ENCODE measurements at places on chromosomes 12 and 14.

- no peak for DNase-seq
Observed at GRCh38 chr12:68089101-68089500, 70.4 kb downstream of the IFNG start.

GRCh38 chr12:101792046-101792931 lies 38.5 kb downstream of the GNPTAB start:
- DNase-seq, result peak; percentile 29

GRCh38 chr12:110689281-110690126 lies 589 bp upstream of the HVCN1 start:
- peak; percentile 10 for DNase-seq

- DNase-seq, result no peak
Observed at GRCh38 chr12:65106948-65107347, 14.2 kb downstream of the WIF1 start.

DNA sequence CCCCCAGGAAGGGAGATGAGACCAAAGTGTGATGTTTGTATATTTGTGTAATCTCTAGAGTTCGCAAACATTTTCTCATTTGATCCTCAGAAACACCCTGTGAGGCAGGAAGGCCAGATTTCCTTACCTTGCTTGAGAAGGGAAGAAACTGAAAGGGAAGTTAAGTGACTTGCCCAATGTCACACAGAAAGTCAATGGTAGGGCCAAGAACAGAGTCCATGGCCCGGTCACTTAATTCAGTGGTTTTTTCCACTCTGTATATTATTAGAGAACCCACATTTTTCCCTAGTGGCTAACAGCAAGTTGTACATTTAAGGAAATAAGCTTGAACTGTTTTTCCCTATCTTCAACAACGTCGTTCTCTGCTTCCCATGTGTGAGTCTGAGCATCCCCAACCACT lies 25.6 kb upstream of the CHPT1 start:
- no peak for DNase-seq

GRCh38 chr12:23640754-23641153 lies 308.7 kb downstream of the SOX5 start:
- no peak for DNase-seq

Measured in LHCN-M2 (cell line).